ENCODE measurements at places on chromosomes 6 and 20. TPM values are rescaled to one million over a fixed set of nuclear protein-coding genes. Genes with fewer than 3 reads are reported as not detected.

GRCh38 chr6:44670146-44670545, 282.6 kb downstream of the CDC5L start:
- no peaks in the 10 kb centered on the region for H3K36me3 ChIP-seq
- no peak for DNase-seq
- no peak overlapping the region for H3K27ac ChIP-seq
- H3K4me1 ChIP-seq: no peaks in the 10 kb centered on the region
- H3K27me3 ChIP-seq: no peaks in the 10 kb centered on the region
- no peak overlapping the region for H3K4me3 ChIP-seq

DNA sequence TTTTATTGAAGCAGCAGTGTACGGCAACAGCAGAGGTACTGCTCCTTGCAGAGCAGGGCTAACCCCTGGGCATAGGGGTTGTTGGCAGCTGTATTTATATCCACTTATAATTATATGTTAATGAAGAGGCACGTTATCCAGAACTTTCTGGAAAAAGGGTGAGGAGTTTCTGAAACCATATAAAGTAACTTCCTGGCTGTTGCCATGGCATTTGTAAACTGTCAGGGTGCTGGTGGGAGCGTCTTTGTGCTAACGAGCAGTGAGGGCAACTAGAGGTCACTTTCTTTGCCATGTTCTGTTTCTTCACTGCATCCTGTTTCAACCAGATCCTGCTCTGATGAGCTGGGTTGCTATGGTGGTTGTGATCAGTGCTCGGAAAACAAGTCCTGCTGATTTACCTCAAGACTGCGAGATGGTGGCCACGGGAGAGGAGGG, 11.1 kb upstream of the ARFGEF2 start:
- no peak overlapping the region for H3K27ac ChIP-seq
- no peaks in the 10 kb centered on the region for H3K27me3 ChIP-seq
- no peak overlapping the region for H3K4me3 ChIP-seq
- no peaks in the 10 kb centered on the region for H3K4me1 ChIP-seq
- H3K36me3 ChIP-seq: no peaks in the 10 kb centered on the region

- H3K4me3 ChIP-seq: no peak overlapping the region
- DNase-seq: no peak
- no peaks in the 10 kb centered on the region for H3K36me3 ChIP-seq
- H3K27me3 ChIP-seq: no peaks in the 10 kb centered on the region
- H3K27ac ChIP-seq: no peak overlapping the region
- no peaks in the 10 kb centered on the region for H3K4me1 ChIP-seq
Measured at GRCh38 chr6:111523484-111524167, 40.6 kb upstream of the REV3L start.

- no peak overlapping the region for H3K4me3 ChIP-seq
- H3K4me1 ChIP-seq: no peaks in the 10 kb centered on the region
- H3K27me3 ChIP-seq: no peaks in the 10 kb centered on the region
- no peaks in the 10 kb centered on the region for H3K36me3 ChIP-seq
Measured at GRCh38 chr6:136069119-136069518, 181.0 kb downstream of the MTFR2 start.

GRCh38 chr6:33962246-33963027, 158.6 kb upstream of the MLN start:
- no peaks in the 10 kb centered on the region for H3K36me3 ChIP-seq
- H3K4me1 ChIP-seq: no peaks in the 10 kb centered on the region

DNA sequence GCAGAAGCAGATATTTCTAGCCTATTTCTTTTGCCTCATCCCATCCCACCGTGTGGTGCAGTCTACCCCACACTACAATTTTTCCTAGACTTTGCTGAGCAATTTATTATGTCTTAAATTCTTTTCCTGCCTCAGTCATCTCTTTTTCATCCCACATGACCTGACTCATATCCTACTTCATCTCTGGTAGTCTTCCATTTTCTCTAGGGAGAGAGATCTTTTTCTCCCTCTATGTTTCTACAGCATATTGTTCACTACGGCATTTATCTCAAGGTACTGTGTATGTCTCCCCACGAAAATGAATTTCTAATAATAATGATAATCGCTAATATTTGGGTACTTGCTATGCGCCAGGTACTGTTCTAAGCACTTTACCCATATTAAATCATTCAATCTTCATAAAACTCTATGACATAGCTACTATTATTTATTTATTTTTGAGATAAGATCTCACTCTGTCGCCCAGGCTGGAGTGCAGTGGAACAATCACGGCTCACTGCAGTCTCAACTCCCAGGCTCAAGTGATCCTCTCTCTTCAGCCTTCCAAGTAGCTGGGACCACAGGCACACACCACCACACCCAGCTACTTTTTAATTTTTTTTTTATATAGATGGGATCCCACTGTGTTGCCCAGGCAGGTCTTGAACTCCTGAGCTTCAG, 15.6 kb downstream of the PDSS2 start:
- H3K4me1 ChIP-seq: no peaks in the 10 kb centered on the region
- no peaks in the 10 kb centered on the region for H3K36me3 ChIP-seq
- no peak overlapping the region for H3K4me3 ChIP-seq

- no peak overlapping the region for H3K4me3 ChIP-seq
- H3K4me1 ChIP-seq: no peaks in the 10 kb centered on the region
- H3K27me3 ChIP-seq: no peaks in the 10 kb centered on the region
- H3K36me3 ChIP-seq: no peaks in the 10 kb centered on the region
Measured at GRCh38 chr20:43318755-43319297, 129.1 kb upstream of the PTPRT start.

DNA sequence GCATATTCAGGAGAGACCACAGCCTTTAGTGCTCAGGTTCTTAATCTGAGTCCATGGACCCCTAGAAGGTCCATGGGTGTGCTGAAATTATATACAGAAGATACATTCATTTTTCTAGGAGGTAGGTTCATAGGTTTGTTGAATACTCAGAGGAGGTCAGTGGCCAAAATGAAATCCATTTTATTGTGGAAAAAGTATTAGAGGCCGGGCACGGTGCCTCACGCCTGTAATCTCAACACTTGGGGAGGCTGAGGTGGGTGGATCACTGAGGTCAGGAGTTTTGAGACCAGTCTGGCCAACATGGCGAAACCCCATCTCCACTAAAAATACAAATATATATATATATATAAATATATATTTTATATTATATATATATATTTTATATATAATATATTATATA, 9.0 kb upstream of the UST start:
- H3K36me3 ChIP-seq: no peaks in the 10 kb centered on the region
- H3K27ac ChIP-seq: no peak overlapping the region
- no peaks in the 10 kb centered on the region for H3K4me1 ChIP-seq
- H3K27me3 ChIP-seq: no peaks in the 10 kb centered on the region

- no peaks in the 10 kb centered on the region for H3K36me3 ChIP-seq
- no peak overlapping the region for H3K27ac ChIP-seq
- no peaks in the 10 kb centered on the region for H3K4me1 ChIP-seq
- no peak for DNase-seq
- H3K27me3 ChIP-seq: no peaks in the 10 kb centered on the region
- no peak overlapping the region for H3K4me3 ChIP-seq
Measured at GRCh38 chr20:22386306-22386623, 198.1 kb downstream of the FOXA2 start.

DNA sequence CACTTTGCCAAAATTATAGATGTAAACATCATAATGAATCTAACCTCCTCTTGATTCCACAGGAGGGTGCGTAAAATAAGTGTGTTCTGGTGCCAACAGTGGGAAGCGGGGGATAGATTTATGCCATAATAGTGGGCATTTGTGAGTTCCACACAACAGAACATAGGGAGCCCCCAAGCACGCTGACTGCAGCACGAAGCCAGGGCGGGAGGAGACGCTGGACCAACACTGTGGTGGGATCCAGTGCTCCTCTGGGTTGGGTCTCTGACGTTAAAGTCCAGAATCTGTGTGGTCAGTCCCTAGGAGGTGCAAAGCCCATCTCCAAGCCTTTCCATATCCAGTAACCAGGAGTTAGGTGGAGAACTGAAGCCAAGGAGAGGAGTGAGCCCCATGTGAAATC, 1.8 kb upstream of the TTLL2 start:
- no peaks in the 10 kb centered on the region for H3K36me3 ChIP-seq
- no peaks in the 10 kb centered on the region for H3K27me3 ChIP-seq
- no peak overlapping the region for H3K4me3 ChIP-seq
- no peak for DNase-seq
- no peaks in the 10 kb centered on the region for H3K4me1 ChIP-seq

- H3K4me1 ChIP-seq: no peaks in the 10 kb centered on the region
- H3K36me3 ChIP-seq: no peaks in the 10 kb centered on the region
- H3K27ac ChIP-seq: no peak overlapping the region
- H3K27me3 ChIP-seq: no peaks in the 10 kb centered on the region
- no peak for DNase-seq
- H3K4me3 ChIP-seq: no peak overlapping the region
Measured at GRCh38 chr6:166470029-166470862, 87.5 kb upstream of the MPC1 start.

DNA sequence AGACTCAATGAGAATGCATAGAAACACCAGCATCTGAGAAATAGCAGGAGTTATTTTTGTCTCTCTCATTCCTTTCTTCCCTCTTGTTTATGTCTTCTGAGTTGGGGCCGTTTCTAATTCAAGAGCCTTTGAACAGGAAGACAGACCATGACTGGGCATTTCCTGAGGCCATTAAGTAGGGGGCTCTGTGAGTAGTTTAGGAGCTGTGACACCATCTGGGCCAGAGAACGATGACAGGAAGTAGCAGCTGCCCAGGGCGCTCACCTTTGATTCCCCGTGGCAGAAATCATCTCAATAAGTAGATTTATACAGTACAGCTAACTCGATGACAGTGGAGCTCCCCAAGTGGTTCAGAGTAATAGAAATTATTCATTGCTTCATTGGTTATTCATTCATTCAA, 298.4 kb upstream of the PLN start:
- H3K27me3 ChIP-seq: no peaks in the 10 kb centered on the region
- no peak overlapping the region for H3K27ac ChIP-seq
- no peak for DNase-seq
- H3K36me3 ChIP-seq: no peaks in the 10 kb centered on the region
- H3K4me1 ChIP-seq: no peaks in the 10 kb centered on the region
- no peak overlapping the region for H3K4me3 ChIP-seq

- no peak for DNase-seq
- H3K4me1 ChIP-seq: no peaks in the 10 kb centered on the region
- no peaks in the 10 kb centered on the region for H3K36me3 ChIP-seq
Measured at GRCh38 chr20:12870588-12870987, 138.2 kb upstream of the SPTLC3 start.

- no peak overlapping the region for H3K27ac ChIP-seq
- no peaks in the 10 kb centered on the region for H3K36me3 ChIP-seq
- peaks cover 6% of the 10 kb centered on the region for H3K4me1 ChIP-seq
- no peak for DNase-seq
- no peak overlapping the region for H3K4me3 ChIP-seq
Measured at GRCh38 chr6:44006123-44006871, 121.0 kb downstream of the MRPL14 start.

GRCh38 chr6:46137387-46137786, 7.6 kb downstream of the ENPP4 start:
- no peak overlapping the region for H3K27ac ChIP-seq
- no peak overlapping the region for H3K4me3 ChIP-seq
- no peak for DNase-seq
- H3K36me3 ChIP-seq: no peaks in the 10 kb centered on the region
- no peaks in the 10 kb centered on the region for H3K4me1 ChIP-seq
- H3K27me3 ChIP-seq: no peaks in the 10 kb centered on the region

- H3K4me1 ChIP-seq: peaks cover 4% of the 10 kb centered on the region
- no peak overlapping the region for H3K27ac ChIP-seq
Measured at GRCh38 chr20:1879934-1880333, 15.3 kb upstream of the SIRPA start.

- H3K36me3 ChIP-seq: no peaks in the 10 kb centered on the region
- no peaks in the 10 kb centered on the region for H3K27me3 ChIP-seq
- no peak overlapping the region for H3K4me3 ChIP-seq
- no peaks in the 10 kb centered on the region for H3K4me1 ChIP-seq
- DNase-seq: no peak
- no peak overlapping the region for H3K27ac ChIP-seq
Measured at GRCh38 chr6:32887616-32888015, 33.6 kb downstream of the PSMB9 start.

CLVS2 gene
- not detected for total RNA-seq

RIPOR3 gene
- 26.9 TPM for total RNA-seq

GSTA4 gene
- 25.9 TPM for total RNA-seq

ETV7 gene
- total RNA-seq: 0.80 TPM

CD24 gene
- total RNA-seq: 201 TPM

NHLRC1 gene
- 2.0 TPM for total RNA-seq

MDFI gene
- 36.1 TPM for total RNA-seq

ABHD16B gene
- total RNA-seq: not detected

GTSF1L gene
- total RNA-seq: not detected

MCCD1 gene
- total RNA-seq: not detected

OPRM1 gene
- not detected for total RNA-seq

BRD2 gene
- 111 TPM for total RNA-seq
